ENCODE measurements at places on chromosomes 4 and X.
A peak's percentile ranks its signal among the peaks of the same experiment; 100 is the strongest.

DNA sequence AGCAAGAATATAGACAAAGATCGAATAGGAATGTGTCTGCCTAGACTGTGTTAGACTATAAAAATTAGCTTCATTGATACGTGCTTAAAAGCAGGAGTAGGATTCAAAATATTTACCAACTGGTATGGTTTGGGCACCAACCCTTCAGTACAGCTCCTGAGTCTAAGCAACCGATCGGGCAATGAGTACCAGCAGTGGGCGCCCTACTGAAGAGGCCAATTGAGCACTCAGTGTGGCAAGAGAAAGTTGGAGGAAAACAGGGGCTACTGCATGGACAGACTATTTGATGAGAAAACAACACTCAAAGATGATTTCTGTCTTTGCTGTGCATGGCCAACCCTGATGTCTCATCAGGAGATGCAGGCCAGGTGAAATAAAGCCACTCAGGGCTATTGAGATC lies 176.0 kb upstream of the NWD2 start:
- no peaks in the 10 kb centered on the region for H3K36me3 ChIP-seq
- H3K27ac ChIP-seq: no peak overlapping the region
- H3K4me1 ChIP-seq: no peaks in the 10 kb centered on the region
- no peak overlapping the region for H3K4me3 ChIP-seq

- H3K4me3 ChIP-seq: no peak overlapping the region
- no peak overlapping the region for H3K27ac ChIP-seq
- H3K4me1 ChIP-seq: no peaks in the 10 kb centered on the region
- H3K36me3 ChIP-seq: no peaks in the 10 kb centered on the region
- DNase-seq: no peak
- H3K27me3 ChIP-seq: no peaks in the 10 kb centered on the region
Measured at GRCh38 chrX:105553118-105553517, 269.2 kb upstream of the NRK start.

DNA sequence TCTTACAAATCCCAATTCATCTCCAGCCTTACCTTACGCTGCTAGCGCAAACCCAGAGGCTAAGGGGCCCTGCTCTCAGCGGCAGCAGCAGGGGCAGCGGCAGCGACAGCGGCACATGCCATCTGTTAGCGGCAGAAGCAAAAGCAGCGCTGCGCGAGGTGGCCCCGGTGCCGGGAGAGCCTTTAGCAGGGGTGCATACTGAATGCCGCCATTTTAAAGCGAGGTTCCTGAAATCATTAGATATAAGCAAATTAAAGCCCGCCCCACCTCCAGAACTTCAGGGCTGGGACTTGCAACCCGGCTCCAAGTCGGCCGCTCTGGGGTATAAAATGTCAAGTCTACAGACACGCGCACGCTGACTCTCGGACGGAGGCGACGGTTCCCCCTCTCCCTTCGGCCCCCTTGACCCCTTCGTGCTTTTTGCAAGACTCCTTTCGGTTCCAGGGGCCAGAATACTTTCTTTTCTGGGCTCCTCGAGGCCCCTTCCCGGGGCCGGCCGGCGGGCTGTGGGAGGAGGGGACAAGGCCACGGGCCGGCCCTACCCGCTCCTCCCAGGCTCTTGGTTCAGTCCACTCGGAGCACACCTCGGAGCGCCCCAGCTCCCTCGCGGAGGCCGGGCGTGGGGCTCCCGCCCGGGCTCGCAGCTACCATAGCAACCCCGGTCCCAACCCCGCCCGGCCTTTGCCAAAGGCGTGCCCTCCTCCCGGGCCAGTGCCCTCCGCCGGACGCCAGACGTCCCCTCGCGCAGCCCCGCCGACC lies at the start of gene MBNL3:
Gene MBNL3, minus strand, starts transcription at position 220 of the 759 bp plus-strand sequence. CDS start 49,427 bp downstream, outside the sequence.
- peaks cover 15% of the 10 kb centered on the region for H3K4me1 ChIP-seq
- peak within 1 kb of the TSS; percentile 83 for H3K27ac ChIP-seq
- peak; percentile 63 for DNase-seq
- H3K4me3 ChIP-seq: peak within 1 kb of the TSS; percentile 82
- no peaks in the 10 kb centered on the region for H3K27me3 ChIP-seq
- no peaks in the 10 kb centered on the region for H3K36me3 ChIP-seq

DNA sequence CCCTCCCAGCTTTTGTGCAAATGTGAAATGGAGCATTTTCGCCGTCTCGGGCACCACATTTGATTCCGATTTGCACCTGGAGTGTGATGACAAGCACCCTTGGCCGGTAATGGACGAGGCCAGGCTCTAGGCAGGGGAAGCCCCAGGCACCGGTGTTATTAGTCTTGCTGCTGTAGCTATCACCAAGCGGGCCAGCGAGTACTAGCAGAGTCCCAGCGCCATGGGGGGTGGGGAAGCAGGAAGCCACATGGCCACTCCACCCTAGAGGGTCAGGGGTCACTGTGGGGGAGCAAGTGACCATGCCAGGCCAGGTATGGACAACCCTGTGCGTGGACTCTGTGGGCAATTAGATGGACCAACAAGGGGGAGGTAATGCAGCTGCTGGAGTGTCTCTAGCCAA lies 88.8 kb downstream of the CPZ start:
- no peaks in the 10 kb centered on the region for H3K4me1 ChIP-seq
- no peaks in the 10 kb centered on the region for H3K36me3 ChIP-seq
- H3K27ac ChIP-seq: no peak overlapping the region
- no peak overlapping the region for H3K4me3 ChIP-seq
- no peaks in the 10 kb centered on the region for H3K27me3 ChIP-seq

GRCh38 chr4:165839615-165840333 lies 33.3 kb upstream of the TLL1 start:
- H3K36me3 ChIP-seq: no peaks in the 10 kb centered on the region
- no peak overlapping the region for H3K4me3 ChIP-seq
- no peak for DNase-seq
- H3K27me3 ChIP-seq: no peaks in the 10 kb centered on the region
- no peaks in the 10 kb centered on the region for H3K4me1 ChIP-seq

- no peaks in the 10 kb centered on the region for H3K36me3 ChIP-seq
- no peaks in the 10 kb centered on the region for H3K4me1 ChIP-seq
- no peak for DNase-seq
Measured at GRCh38 chrX:137545711-137546651, 19.9 kb upstream of the ZIC3 start.

DNA sequence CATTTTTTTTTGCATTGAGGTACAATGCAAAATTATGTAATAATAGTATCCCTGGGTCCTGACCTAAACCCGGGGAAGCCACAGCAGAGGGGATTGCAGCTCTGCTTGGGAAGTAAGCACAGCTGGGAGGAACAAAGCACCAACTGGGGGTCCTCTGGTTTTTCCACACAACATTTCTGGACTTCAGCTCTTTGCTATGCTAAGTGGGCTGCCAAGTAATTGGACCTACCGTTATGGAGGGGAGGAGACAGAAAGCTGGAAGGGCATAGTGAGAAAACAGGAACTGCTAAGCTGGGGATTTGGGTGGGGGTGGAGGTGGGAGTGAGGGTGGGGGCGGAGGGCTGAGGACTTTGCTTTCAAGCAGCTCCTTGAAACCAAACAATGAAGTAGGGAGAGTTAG lies 183.3 kb downstream of the ZIC3 start:
- H3K4me3 ChIP-seq: no peak overlapping the region
- no peak overlapping the region for H3K27ac ChIP-seq
- H3K27me3 ChIP-seq: no peaks in the 10 kb centered on the region
- no peak for DNase-seq

DNA sequence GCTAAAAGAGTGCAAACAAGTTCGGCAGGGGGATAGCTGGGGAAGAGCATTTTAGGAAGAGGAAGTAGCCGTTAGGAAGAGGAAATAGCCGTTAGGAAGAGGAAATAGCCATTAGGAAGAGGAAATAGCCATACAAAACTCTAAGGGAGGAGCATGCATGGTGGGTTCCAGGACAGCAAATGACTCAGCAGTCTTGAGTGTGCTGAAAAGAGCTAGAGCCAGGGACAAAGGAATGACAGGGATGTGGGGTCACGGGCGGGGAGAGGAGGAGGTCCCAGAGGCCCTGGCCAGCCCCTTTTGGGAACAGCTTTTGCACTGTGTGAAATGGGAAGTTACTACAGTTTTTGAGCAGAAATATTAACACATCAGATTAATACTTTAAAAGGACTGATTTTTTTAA lies 882.6 kb downstream of the TRIML1 start:
- no peaks in the 10 kb centered on the region for H3K36me3 ChIP-seq
- no peak overlapping the region for H3K27ac ChIP-seq
- no peaks in the 10 kb centered on the region for H3K27me3 ChIP-seq
- H3K4me1 ChIP-seq: no peaks in the 10 kb centered on the region
- no peak overlapping the region for H3K4me3 ChIP-seq

- H3K4me1 ChIP-seq: no peaks in the 10 kb centered on the region
- H3K36me3 ChIP-seq: no peaks in the 10 kb centered on the region
- no peak for DNase-seq
Measured at GRCh38 chrX:25005034-25005381, 10.8 kb downstream of the ARX start.

DNA sequence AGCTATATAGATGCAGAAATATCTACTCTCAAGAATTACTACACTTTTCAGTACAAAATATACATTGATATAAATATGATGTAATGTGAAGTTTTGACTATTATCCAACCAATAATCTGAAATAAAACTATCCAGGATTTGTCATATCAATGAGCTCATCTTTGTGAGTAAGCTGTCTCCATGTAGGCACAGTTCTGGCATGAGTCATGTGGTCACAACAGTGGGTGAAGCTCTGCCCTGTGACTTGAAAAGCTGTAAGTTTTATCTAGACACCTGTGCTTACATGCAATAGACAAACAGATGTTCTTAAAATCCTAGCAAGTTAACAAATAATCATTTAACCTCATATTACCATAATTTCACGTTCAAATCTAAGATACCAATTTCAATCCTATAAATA lies 192.7 kb downstream of the GABRG1 start:
- H3K4me3 ChIP-seq: no peak overlapping the region
- no peaks in the 10 kb centered on the region for H3K27me3 ChIP-seq
- DNase-seq: no peak

DNA sequence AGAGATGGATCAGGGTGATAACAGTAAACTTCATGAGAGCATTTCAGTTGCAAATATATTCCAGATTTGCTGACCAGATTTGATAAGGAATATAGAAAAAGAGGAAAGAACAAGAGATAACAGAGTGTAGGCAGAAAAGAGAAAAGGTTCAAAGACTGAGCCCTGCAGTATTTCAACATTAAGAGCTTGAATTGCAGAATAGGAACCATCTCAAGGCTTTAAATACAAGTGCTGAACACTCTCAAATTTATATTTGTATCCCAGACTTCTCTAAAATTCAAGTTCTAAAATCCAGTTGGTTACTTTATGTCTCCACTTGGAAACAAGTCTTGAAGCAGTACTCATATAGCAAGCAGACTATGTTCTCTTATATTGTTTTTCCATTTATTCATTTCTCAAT lies 9.7 kb upstream of the MYOZ2 start:
- H3K4me1 ChIP-seq: no peaks in the 10 kb centered on the region
- H3K4me3 ChIP-seq: no peak overlapping the region
- no peaks in the 10 kb centered on the region for H3K27me3 ChIP-seq
- DNase-seq: no peak
- no peaks in the 10 kb centered on the region for H3K36me3 ChIP-seq

DNA sequence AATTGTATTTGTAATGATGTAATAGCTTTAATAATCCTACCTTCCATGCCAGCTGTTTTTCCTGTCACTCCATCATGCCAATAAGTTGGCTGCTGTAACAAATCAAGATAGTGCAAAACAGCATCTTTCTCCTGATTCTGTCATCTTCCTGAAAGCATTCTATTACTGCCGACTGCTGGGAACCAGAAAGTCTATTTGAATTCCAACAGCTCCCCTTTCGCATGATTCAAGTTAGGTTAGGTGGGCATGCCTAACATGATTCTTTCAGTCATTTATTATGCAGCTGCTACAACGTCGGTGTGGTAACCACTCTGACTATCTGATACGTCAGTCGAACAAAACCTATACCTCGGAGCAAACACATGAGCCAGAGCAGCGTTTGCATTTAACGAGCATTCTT lies 127.9 kb upstream of the DMD start:
- H3K36me3 ChIP-seq: no peaks in the 10 kb centered on the region
- no peak overlapping the region for H3K27ac ChIP-seq
- DNase-seq: no peak
- H3K27me3 ChIP-seq: no peaks in the 10 kb centered on the region

DNA sequence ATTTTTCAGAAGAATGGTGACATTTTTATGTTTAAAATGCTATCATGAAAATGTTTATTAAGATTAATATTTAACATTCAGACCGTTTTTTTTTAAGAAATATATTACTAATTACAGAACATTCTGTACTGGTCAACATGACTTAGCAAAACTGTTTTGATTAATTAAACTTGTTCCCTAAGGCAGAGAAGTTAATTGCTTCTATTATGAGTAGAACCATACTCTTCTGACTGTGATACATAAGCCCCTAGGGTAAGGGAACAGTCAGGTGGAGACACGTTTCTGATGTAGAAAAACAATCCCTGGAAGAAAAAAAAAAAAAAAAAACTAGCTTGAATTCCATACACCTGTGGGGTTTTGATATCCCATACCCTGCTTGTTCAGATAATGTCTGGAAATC lies 97.4 kb downstream of the GPM6A start:
- H3K27ac ChIP-seq: no peak overlapping the region
- no peak overlapping the region for H3K4me3 ChIP-seq
- H3K27me3 ChIP-seq: no peaks in the 10 kb centered on the region
- no peak for DNase-seq
- H3K4me1 ChIP-seq: no peaks in the 10 kb centered on the region
- H3K36me3 ChIP-seq: no peaks in the 10 kb centered on the region

- no peaks in the 10 kb centered on the region for H3K4me1 ChIP-seq
- H3K4me3 ChIP-seq: no peak overlapping the region
- no peaks in the 10 kb centered on the region for H3K27me3 ChIP-seq
- no peak overlapping the region for H3K27ac ChIP-seq
- no peaks in the 10 kb centered on the region for H3K36me3 ChIP-seq
- DNase-seq: no peak
Measured at GRCh38 chrX:103774070-103774642, 2.5 kb upstream of the PLP1 start.

DNA sequence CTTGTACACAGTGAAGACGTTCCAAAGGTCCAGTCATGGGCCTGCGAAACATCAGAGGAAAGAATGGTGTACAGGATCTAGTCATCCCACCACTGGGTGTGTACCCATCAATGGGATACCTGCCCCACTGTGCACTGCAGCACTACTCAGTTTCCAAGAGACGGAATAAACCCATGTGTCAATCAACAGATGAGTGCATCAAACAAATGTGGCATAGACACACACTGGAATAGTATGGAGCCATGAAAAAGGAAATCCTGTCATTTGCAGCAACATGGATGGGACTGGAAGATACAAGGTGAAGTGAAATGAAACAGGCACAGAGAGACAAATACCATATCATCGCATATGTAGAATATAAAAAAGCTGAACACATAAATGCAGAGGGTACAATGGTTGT lies 48.0 kb downstream of the DHRSX start:
- H3K4me1 ChIP-seq: no peaks in the 10 kb centered on the region
- no peaks in the 10 kb centered on the region for H3K36me3 ChIP-seq
- no peak for DNase-seq

- H3K36me3 ChIP-seq: no peaks in the 10 kb centered on the region
- no peak for DNase-seq
- no peaks in the 10 kb centered on the region for H3K27me3 ChIP-seq
- no peak overlapping the region for H3K4me3 ChIP-seq
- H3K4me1 ChIP-seq: no peaks in the 10 kb centered on the region
Measured at GRCh38 chr4:38396845-38397547, 267.0 kb upstream of the KLF3 start.

GRCh38 chr4:718460-718859 lies 12.8 kb downstream of the PCGF3 start:
- H3K4me3 ChIP-seq: no peak overlapping the region
- peaks cover 16% of the 10 kb centered on the region for H3K36me3 ChIP-seq
- no peaks in the 10 kb centered on the region for H3K4me1 ChIP-seq
- no peaks in the 10 kb centered on the region for H3K27me3 ChIP-seq
- H3K27ac ChIP-seq: no peak overlapping the region

- H3K4me3 ChIP-seq: no peak overlapping the region
- H3K27ac ChIP-seq: no peak overlapping the region
- H3K36me3 ChIP-seq: no peaks in the 10 kb centered on the region
- DNase-seq: no peak
Measured at GRCh38 chrX:130176354-130176776, 4.6 kb downstream of the RAB33A start.
